Central memory CD8-positive, alpha-beta T cell (primary cell): ENCODE measurements at places on chromosomes 2 and 18.

- DNase-seq = no peak
Measured at GRCh38 chr2:113068706-113069485, 1.1 kb downstream of the IL1F10 start.

DNA sequence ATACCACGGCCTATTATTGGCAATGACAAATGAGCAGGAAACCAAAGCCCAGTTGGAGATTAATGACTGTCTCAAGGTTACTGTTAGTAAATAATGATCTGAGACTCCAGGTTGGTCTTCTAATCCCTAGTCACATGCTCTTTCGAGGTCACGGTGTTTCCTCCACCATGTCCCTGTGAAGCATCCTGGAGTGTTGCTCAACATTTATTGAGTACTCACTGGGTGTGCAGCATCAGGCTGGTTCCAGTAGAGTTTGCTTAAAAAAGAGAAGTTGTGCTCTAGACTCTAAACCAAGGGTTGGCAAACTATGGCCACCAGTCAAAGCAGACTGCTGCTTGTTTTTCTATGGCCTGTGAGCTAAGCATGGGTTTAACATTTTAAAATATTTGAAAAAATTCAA lies 263.8 kb upstream of the ATP5MC3 start:
- no peak for DNase-seq

GRCh38 chr2:120945832-120946499 lies 210.3 kb downstream of the GLI2 start:
- no peak for DNase-seq

DNA sequence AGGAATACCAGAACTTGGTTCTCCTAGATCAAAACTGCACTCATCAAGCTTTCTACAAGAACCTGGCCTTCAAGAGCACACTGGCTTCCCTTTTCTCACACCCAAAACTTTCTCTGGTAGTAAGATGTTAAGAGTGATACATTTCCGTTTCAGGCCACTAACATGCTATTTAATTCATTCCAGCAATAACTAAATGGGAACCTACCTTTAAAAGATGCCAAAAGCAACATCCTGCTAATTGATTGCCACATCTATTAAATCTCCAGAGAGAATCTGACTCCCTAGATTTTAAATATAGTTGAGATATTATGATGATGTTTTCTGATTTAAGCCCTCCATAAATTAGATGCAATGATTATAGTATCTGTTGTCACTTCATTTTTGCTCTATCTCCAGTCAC lies 71.6 kb downstream of the KCTD18 start:
- DNase-seq = no peak

GRCh38 chr18:23824240-23824639 lies 135.0 kb downstream of the LAMA3 start:
- DNase-seq = no peak

DNA sequence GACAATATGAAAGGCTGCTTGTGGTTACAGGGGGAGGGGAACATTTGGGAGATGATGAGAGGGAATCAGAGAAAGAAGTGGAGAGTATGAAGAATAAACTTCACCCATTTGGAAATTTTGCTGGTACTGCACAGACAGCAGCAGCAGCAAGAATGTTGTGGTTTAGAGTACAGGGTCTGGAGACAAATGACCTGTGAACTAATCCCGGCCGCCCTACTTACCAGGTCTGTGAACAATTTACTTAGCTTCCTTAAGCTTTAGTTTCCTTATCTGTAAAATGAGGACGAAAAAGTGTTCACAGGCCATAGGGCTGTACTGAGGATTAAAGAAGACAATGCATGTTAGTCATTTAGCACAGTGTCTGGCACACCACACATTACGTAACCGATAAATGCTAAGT lies 685.4 kb upstream of the CELF4 start:
- DNase-seq = no peak

DNA sequence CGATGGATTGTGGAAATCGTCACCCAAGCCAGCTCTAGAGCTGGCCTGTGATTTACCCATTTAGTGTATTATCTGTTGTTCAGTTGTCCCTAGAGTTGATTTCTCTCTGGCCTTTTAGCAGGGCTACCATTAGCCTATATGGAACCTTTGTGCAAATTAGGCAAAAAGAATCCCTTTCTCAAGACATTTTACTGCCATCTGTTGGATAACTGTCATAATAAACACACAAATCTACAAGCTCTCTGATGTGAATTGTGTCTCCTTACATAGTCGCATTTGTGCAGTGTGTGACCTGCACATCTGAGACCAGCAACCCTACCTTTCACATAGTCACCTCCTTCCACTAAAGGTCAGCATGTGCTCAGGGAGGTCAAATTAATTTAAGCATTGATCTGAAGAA lies 34.0 kb downstream of the LOXHD1 start:
- DNase-seq = no peak

DNA sequence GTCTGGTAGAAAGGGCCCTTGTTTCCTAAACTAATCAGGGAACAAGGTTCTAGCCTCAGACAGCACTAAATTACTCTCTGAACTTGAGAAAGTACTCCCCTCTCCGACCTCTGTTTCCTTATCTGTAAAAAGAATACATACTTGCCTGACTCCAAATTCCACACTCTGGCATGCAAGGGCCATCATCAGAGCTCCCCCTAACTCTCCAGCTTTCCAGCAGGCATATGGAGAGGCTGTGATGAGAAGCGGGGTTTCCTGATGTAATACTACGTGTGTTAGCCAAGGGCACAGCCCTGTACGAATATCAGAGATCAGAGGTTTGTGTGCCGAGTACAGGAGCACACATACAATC lies 1.8 kb upstream of the EVA1A start:
- DNase-seq = no peak

GRCh38 chr18:48222118-48222517 lies 187.1 kb downstream of the ZBTB7C start:
- DNase-seq = no peak

- no peak for DNase-seq
Measured at GRCh38 chr2:12469141-12469561, 247.6 kb upstream of the TRIB2 start.

DNA sequence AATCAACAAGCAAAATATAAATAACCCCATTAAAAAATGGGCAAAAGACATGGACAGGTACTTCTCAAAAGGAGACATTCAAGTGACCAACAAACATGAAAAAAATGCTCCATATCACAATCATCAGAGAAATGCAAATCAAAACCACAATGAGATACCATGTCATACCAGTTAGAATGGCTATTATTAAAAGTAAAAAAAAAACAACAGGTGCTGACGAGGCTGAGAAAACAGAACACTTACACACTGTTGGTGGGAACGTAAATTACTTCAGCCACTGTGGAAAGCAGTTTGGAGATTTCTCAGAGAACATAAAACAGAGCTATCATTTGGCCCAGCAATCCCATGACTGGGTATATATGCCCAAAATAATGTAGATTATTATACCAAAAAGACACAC lies 69.1 kb downstream of the CWC22 start:
- no peak for DNase-seq

DNA sequence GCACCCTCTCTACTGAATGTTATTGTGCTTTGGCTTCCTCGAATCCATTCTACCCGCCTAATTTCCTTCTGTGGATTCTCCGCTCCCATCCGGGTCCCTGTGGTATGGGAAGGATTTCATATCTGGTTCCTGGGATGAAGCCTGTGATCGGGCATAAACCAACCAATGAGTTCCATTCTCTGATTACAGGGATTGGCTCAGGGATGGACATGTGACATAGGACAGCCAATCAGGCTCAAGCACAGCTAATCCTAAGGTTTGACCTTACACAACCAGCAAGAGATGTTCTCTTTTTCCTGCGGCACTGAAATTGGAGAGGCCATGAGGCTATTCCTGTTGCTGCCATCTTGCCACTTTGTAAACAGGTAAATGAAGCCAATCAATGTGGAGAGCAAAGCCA lies 168.1 kb upstream of the SMAD2 start:
- DNase-seq = no peak

DNA sequence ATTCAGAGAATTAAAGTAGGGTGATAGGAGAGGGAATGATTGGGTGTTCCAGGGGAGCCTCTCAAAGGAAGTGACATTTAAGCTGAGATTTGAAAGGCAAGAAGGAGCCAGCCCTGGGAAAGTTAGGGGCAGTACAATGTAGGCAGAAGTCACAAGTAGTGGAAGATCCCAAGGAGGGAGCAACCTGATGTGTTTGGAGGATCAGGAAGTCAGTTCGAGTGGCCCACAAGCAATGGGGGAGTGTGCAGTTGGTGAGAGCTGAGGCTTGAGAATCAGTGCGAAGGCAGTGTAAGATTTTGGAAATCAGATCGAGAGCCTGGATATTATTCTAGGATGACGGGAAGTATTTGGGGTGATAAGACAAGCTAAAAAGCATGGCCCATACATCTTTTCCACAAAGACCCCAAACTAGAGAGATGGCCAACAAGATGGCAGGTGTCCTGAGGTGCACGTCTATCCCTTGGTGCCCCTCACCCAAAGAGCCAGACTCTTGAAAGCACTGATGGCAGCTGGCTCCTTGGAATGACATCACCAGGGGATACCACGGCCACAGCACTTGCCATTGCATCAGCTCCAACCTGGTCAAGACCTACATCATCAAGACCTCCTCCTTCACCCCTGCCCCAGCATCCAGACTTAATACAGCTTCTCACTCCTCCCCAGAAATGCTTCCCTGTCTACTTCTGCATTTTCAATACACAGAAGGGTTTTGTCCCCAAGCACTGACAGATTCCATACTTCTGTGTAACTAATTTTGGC lies 127.3 kb downstream of the BCL2 start:
- no peak for DNase-seq

DNA sequence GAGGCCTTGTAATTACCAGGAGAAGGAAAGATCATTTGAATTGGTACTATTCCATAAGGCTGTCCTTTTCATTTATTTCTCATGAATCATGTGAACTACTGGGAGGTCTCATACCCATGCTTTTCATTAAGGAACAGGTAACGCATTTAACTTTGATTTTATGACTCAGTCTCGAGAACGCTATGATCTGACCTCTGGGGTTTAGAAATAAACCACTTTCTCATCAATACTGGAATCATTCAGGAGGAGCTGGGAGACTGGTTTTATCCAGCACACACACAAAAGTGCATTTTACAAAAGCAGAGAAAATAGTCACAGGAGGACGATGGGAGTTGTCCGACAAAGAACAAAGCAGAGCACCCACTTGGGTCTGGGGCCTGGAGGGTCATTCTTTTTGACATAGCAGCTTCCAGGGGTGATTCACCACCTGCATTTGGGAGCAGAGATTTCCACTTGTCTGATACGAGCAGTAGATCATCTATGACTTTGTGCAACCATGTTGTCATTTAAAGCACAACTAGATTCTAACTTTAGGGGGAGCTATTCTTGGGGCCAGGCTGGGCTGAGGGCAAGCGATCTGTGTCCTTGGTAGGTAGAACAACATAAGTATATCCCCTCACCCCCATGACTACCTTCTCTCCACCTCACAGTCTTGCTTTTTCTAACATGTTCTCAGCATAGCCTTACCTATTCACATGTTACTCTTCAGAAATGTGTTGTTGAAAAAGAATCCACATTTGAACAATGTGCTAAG lies 95.9 kb upstream of the SCG2 start:
- no peak for DNase-seq

GRCh38 chr2:112829101-112829960 lies 7.2 kb downstream of the IL1B start:
- no peak for DNase-seq

DNA sequence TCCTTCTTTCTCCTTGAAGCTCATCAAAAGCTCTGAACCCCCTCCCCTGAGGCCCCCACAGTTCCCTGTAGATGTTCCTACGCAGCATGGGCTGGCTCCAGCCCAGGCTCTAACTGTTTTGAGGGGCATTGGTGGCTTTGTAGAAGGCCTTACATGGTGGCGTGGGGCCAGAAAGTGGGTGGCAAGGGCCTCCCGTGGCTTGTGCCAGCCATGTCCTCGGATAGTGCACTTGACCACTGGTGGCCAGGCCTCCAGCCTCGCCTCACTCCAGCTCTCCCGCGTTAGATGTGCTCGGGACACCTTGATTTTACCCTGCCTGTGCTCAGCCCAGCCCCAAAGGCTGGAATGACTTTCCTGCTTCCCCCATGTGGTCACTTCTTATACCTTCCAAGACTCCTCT lies 92.9 kb downstream of the TWIST2 start:
- no peak for DNase-seq

DNA sequence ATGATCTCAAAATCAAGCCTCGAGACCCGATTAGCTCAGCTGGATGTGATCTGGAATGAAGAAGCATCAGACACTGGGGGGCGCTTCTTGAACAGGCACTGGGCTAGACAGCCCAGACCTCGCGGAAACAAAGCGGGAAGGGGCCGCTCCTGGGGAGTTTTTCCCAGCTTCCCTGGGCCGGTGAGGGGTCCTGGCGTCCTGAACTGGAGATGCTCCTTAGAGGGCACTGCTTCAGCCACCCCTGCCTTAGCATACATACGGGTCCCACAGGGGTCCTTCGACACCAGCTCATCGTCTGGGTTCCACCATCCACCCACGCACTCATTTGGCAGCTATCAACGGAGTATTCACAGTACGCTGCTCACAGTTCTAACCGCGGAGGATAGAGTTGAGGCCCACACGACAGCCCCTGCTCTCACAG lies 146.7 kb downstream of the TSN start:
- no peak for DNase-seq

- no peak for DNase-seq
Measured at GRCh38 chr2:88735133-88735532, 43.7 kb downstream of the RPIA start.

DNA sequence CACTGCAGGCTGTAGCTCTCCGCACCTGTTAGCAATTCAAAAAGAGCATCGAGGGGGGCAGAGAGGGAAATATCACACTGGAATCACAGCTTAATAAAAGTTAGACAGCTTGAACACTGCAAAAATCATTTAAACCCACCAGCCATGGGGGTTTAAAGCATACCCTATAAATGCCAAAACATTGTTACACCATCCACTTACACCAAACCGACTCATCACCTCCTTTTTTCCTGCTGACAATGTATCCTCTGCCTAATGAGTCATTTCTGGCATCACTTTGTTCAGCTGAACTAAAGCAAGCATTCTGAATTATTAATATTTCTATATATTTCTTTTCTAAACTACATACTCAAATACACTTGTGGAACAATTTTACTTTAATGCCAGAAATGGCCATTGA lies 21.6 kb downstream of the MC4R start:
- no peak for DNase-seq

GRCh38 chr2:177893880-177894279 lies 178.7 kb downstream of the PDE11A start:
- no peak for DNase-seq
